ENCODE measurements at places on chromosomes 12 and 14.

DNA sequence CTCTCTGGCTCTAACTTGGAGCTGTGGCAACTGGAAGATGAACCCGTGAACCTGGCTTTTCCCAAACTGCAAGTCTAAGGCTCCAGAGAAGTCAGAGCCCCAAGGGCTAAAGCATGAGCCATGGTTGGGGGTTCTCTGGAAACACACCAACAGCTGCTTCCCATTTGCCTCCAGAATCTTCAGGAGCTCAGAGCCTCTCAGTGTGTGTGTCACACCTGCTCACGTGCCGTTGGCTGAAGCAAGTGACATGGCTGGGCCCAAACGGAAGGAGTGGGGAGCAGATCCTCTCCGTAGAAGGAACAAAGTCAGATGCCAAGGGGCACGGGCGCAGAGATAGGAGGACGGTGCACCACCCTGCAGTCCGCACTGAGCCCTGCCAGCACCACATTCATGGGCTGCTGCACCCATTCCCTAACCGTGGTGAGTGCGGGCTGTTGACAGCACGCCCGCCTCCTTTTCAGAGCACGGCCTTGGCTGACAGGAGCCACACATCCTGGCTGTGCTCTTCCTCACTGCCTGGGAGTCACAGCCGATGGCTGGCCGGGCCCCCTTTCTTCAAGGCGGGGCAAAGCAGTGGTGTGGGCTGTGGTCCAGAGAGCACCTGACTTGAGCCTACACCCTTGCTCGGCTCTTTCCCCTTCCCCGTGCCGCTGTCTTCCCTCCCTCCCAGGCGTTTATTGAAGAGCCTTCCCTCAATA lies 16.6 kb upstream of the TRAF3 start:
- DNase-seq: no peak

DNA sequence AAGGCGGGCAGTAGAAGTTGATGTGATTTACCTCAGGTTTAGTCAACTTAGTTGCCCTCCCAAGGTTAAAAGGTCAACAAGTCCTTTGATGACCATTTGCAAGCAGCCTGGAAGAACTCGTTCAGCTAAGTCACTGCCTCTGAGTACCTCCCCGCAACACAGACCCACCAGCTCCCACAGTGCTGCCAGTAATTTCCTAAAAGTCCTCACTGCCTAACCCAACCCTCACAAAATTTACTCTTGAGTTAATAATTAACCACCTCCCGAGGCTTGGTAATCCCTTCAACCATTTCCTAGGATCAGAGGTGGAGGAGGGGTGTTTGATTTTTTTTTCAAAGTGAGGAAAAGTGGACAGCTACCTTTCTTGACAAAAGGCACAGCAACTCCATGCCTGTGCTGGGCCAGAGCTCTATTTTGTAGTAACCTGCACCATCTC lies 55.8 kb downstream of the MAP3K9 start:
- no peak for DNase-seq

- DNase-seq: no peak
Measured at GRCh38 chr12:22014783-22015144, 31.3 kb upstream of the CMAS start.

DNA sequence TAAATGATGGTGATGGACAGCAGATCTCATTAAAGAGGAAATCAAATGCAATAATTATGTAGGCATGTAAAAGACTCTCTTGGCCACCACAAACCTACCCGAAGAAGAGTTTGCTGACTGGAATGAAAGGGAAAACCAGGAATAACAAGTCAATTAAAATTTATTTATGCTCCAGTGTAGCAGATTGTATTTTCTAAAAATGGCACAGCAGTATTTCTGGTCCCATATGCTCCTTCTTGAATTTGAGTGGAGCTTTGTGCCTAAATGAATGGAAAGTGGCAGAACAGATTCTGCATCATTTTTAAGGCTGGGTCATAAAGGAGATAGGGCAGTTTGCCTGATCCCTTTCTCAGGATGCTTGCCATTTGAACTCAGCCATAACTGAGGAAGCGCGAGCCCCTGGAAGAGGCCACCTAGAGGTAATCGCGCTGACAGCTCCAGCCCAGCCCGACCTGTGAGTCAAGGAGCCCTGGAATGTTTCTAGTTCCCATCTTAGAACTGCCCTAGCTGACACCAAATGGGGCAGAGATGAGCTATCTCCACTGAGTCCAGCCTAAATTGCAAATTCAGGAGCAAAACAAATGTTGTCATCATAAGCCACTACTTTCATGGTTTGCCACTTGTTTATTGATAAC lies 229.2 kb upstream of the TMTC1 start:
- no peak for DNase-seq

DNA sequence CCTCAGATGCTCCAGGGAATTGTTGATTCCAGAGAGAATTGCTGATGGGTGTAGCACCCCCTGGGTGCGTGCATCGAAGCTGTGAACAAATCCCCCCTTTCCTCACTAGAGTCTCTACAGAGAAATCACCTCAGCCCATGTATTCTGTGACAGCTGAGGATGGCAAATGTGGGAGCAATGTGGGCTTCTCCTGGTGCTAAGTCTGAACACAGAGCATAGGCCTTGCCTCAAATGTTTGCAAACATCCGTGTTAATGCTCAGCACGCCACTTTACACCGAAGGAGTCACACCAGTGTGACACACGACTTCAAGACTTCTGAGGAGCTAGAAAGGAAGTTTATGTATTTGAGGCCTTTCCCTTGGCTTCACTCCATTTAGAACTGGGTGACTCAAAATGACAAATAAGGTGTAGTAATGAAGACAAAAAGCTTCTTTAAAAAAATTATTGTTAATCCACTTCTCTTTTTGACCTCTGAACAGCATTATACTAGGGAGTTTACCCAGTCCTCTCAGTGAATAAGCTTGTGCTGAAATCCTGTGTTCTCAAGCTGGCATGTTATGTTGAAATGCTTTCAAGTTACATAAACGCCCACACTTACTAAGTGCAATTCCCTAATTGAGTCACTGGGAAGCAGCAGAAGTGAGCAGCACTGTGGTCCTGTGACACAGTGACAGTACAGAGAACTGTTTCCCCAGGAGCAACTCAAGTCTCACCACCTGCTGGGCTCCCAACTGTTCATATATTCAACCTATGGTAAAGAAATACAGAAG lies 92.9 kb downstream of the FAR2 start:
- no peak for DNase-seq

- no peak for DNase-seq
Measured at GRCh38 chr12:77319166-77319565, 253.8 kb upstream of the E2F7 start.

- DNase-seq: no peak
Measured at GRCh38 chr12:66624806-66625205, 54.1 kb downstream of the GRIP1 start.

DNA sequence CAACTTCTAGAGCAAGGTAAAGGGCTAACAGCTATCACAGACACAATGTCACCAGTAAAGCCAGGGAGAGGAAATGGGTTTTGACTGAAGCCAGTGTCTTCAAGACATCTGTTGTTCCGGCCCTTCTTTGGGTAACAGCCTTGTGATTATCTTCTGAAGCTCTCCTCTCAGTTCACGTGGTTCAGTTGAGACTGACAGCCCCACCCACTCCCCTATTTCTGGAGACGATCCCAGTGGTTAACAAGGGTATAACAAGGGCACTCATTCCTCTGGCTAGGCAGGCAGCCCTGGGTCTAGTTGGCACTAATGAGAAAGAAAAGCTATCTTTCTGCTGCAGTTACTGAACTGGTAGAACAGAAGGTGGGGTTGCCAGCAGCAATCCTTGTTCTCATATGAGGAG lies 6.9 kb downstream of the GNPTAB start:
- DNase-seq: peak; percentile 55

DNA sequence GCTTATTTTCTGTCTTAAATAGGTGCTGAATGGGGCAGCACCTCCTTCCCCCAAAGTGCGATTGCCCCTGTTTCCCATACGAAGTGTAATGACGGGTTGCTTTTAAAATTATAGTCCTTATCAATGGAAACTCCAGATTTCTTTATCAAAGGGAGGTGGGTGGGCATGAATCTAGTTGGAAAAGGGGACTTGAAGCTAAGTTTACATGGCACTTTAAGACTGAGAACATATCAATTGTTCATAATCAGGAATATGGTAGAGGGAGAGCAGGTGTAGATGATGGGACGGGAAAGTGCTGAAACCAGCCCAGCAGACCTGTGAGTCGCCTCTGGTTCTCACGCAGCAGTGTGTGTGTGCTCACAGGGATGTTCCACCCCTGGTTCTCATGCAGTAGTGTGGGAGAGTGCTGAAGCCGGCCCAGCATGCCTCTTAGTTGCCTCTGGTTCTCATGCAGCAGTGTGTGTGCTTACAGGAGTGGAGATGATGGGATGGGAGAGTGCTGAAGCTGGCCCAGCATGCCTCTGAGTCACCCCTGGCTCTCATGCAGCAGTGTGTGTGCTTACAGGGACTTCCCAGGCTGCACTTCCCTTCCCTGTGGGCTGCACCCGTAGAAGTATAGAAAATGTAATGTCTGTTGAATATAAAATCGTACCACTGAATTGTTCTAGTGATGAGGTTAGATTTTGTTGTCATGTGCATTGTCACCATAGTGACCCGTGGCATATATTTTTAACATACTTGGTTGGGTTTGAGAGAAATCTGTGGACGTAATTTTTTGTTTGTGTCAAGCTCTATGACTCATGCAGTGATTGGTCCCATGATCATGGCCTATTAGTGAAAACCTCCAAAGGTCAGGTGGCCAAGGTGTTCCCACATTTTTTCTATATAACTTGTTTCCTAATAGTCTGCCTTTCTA lies 51.6 kb downstream of the GPATCH2L start:
- DNase-seq: no peak

DNA sequence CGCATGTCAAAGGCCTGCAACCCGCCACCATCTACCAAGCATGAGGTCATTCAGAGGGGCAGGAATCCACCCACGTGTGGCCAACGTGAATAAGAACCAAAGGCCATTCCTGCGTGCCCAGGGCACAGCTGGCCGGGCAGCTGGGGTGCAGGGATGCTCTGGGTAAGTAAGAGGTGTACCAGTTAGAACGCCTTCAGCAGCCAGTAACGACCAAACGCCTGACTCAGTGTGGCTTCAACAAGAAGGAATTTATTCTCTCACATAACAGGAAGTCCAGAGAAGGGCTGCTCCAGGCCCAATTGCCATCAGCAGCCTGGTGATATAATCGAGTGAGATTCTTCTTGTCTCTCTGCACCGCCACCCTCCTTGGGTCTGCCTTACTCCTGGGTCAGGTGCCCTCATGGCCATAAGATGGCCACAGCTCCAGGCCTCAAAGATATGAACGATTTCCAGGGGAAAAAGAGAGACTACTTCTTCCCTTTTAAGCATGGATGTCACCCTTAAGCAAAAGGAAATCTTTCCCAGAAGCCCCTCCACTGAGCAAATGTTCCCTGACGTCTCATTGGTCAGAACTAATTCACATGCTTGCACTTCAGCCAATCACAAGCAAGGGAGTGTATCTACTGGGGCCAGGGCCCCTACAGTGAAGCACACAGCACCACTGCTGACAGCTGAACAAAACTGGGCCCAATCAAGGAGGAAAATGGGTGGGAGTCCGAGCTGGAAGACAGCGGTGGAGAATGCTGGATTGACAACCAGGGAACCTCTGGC lies 7.3 kb downstream of the TTC7B start:
- no peak for DNase-seq

DNA sequence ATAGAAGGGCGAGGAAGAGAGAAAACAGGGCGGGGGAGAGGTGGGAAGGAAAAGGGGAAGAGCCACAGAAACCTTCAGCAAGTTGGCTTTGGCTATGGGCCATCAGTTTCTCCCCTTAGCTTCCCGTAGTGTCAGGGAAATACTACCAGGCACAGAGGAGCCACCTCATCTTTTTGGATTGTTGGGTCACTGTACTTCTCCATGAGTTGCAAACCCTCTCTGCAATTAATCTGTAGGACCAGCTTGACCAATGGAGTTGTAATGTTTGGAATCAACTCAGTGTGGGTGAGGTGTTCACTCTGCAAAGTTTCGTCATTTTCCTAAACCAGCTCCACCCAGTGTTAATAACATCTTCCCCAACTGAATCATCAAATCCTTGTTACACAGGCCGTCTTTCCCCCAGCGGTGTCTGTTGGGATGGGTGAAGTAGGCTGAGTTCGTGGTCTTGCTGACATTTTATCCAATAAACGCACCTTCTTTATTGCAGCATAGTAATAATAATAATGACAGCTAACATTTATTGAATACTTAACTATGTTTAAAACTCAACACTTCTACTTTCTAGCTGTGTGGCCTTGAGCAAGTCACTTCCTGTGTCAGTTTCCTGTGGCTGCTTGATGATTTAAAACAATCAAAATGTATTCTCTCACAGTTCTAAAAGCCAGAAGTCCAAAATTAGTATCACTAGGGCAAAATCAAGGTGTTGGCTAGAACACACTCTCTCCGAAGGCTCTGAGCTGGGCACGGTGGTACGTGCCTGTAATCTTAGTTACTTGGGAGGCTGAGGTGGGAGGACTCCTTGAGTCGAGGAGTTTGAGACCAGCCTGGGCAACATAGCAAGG lies 8.1 kb upstream of the GLTP start:
- no peak for DNase-seq

Measured in activated T-cell treated with anti-CD3 and anti-CD28 coated beads for 24 hours (primary cell).